ENCODE measurements at places on chromosomes 5 and 9.

GRCh38 chr5:9313751-9314150 is 232.1 kb downstream of the SEMA5A start:
- no peak for DNase-seq

DNA sequence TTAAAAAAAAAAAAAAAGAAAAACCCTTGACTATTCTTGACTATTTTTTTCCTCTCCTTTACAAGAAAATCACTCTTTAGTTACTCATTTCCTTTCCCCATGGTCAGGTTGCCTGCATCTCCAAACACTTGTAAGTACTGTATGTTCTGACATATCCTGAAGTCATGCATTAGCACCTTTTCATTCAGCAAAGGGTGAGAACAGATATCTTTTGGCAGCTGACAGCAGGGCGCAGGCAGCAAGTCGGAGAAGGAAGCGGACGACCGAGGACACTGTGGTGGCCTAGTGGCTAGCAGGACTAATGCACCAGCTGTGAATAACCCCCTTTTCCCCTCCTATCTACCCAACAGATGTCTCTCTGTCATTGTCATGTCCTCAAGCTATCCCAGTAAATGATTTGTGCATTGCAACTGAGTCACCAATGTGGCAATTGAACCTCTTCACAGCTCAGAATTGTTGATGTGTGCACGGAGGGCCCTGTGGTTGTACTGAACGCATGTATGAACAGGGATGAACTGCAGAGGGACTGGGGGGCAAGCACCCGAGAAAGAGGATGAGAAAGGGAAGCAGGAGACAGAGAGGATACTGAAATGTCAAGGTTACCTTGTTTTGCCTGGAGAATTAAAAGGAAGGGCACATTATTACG is 996.0 kb upstream of the ARRDC3 start:
- DNase-seq, result no peak

- no peak for DNase-seq
Measured at GRCh38 chr5:160061770-160062169, 52.8 kb downstream of the TTC1 start.

GRCh38 chr5:22998774-22999173 is 145.6 kb upstream of the CDH12 start:
- no peak for DNase-seq

- no peak for DNase-seq
Measured at GRCh38 chr5:138636398-138636944, 61.3 kb upstream of the HSPA9 start.

- DNase-seq, result no peak
Measured at GRCh38 chr5:153439130-153439529, 51.3 kb upstream of the GRIA1 start.

GRCh38 chr5:119828541-119828940 is 199.2 kb downstream of the FAM170A start:
- DNase-seq, result no peak

GRCh38 chr5:34806532-34806931 is 32.4 kb upstream of the TTC23L start:
- DNase-seq, result no peak

Measured in stimulated activated CD4-positive, alpha-beta T cell treated with anti-CD3 and anti-CD28 coated beads, TNF-alpha, amount 100 ng/mL, for 1 hour (primary cell).